NCI-H1694 treated with DMSO at 0.1 percent for 48 hours (cell line): ENCODE measurements at places on chromosomes 4 and X.
A peak's percentile ranks its signal among the peaks of the same experiment; 100 is the strongest.

DNA sequence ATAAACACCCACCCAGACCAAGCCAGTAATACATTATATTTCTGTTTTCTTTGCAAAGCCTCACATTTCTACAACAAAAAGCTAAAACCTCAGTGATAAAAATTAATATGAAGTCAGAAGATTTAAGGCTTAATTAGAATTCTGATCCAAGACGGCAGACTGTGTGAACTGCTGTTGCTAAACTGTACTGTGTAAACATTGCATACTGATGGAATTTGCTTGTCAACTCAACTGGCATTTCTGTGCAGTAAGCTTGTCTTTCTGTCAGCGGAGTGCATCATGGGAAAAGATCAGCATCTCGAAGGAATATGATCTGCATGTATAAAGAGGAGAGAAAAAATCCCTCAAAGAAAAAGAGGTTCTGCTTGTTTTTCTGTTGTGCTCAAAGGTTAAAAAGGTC is 69.4 kb upstream of the SPANXB1 start:
- DNase-seq = no peak

GRCh38 chrX:84441143-84441542 is 61.1 kb downstream of the HDX start:
- DNase-seq = no peak

- no peak for DNase-seq
Observed at GRCh38 chr4:54165438-54165837, 63.7 kb upstream of the PDGFRA start.

- DNase-seq = no peak
Observed at GRCh38 chr4:25213347-25213979, 20.4 kb upstream of the PI4K2B start.

DNA sequence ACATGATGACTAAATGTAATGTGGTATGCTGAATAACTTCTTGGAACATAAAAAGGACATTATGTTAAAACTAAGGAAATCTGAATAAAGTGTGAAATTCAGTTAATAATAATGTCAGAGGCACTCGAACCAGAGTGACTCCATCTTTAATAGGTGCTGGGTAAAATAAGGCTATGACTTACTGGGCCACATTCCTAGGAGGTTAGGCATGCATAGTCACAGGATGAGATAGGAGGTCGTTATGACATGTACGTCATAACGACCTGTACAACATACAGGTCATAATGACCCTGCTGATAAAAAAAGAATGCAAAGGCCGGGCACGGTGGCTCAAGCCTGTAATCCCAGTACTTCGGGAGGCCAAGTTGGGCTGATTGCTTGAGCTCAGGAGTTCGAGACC is 28.9 kb upstream of the OPHN1 start:
- DNase-seq = no peak

GRCh38 chr4:54234497-54235205 is 5.6 kb downstream of the PDGFRA start:
- DNase-seq = no peak

- DNase-seq = no peak
Observed at GRCh38 chr4:146261041-146261440, 46.7 kb downstream of the REELD1 start.

GRCh38 chr4:92497141-92497540 is 193.4 kb downstream of the GRID2 start:
- DNase-seq = no peak

DNA sequence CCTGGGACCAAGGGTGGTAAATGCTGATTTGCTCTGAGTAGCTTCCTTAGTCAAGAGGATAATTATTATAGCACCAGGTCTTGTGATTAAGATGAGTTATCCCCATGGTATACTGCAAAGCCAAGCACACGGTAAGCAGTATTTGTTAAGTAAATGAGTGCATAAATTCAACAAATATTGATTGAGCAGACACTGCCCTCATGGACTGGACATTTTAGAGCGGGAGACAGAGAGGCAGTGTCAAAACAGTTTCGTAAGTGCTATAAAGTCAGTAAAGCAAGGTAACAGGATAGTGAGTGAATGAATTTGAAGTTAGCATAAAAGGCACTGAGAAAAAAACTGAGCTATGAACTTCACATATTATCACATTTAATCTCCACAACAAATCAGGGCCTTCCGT is 13.9 kb downstream of the PHF8 start:
- DNase-seq = no peak

- DNase-seq = no peak
Observed at GRCh38 chr4:110268352-110268751, 69.9 kb upstream of the ELOVL6 start.

DNA sequence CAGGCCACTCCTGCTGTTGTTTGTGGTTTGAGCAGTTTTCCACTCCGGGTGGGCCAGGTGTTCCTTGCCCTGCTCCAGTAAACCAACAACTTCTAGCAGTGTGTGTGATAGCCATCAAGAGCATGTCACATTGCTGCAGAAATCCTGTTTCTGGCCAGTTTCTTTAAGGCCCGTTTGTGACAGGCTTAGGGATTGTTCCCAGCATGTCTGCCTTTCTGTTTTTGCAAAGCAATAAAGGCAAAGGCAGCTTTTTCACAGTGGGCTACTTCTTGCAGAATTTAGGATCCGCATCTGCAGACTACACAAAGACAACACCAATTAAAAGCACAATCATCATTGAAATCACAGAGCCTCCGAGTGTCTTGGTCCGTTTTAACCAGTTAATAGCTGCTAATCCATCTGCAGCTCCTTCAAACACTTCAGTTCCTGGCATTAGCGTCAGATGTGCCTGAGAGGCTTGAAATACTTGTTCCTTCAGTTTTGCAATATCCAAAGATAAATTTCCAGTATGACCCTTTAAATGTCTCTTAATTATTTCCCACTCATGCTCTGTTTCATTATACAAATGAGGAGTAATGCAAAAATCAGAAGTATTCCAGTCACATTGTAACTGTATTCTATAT is 65.1 kb downstream of the ADAM29 start:
- no peak for DNase-seq

DNA sequence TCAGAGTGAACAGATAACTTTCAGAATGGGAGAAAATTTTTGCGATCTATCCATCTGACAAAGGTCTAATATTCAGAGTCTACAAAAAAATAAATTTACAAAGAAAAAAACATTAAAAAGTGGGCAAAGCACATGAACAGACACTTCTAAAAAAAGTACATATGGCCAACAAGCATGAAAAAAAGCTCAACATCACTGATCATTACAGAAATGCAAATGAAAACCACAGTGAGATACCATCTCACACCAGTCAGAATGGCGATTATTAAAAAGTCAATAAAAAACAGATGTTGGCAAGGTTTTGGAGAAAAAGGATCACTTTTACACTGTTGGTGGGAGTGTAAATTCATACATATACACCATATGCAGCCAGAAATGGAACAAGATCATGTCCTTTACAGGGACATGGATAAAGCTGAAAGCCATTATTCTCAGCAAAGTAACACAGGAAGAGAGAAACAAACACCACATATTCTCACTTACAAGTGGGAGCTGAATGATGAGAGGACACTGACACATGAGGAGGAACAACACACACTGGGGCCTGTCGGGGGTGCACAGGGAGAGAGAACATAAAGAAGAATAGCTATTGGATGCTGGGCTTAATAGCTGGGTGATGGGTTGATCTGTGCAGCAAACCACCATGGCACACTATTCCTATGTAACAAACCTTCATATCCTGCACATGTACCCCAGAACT is 41.6 kb upstream of the ITM2A start:
- no peak for DNase-seq

- DNase-seq = no peak
Observed at GRCh38 chr4:48688953-48689352, 91.1 kb downstream of the FRYL start.

DNA sequence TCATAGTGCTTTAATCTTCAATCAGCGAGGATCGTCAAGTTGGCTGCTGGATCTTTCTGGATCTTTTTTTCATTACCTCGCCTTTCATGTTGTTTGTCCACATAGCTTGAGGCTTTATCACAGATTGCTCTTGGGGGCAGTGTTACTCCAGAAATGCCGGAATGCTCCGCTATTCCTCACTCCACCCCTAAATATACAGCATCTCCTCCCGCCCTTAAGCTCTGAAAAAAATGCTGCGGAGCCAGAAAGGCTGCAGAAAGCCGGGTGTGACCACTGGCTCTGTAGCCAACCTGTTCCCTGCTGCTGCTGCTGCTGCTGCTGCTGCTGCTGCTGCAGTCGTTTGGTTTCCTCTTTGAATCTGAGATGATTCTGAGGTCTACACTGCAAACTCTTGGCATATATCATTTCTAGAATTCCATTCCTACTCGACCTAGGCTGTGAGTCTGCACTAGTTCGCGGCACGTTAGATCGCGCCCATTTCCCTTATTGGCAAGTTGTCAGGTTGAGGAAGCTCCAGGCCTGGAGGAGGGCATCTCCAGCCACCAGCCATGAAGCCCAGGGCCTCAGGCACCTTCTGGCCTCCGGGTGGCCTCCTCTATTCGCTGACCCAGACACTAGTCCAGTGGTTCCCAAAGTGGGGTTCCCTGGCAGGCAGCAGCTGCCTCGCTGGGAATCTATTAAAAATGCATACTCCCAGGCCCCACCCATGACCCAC is 34.2 kb downstream of the WDR13 start:
- peak; percentile 84 for DNase-seq

- no peak for DNase-seq
Observed at GRCh38 chrX:38205039-38205438, 15.6 kb downstream of the SRPX start.

DNA sequence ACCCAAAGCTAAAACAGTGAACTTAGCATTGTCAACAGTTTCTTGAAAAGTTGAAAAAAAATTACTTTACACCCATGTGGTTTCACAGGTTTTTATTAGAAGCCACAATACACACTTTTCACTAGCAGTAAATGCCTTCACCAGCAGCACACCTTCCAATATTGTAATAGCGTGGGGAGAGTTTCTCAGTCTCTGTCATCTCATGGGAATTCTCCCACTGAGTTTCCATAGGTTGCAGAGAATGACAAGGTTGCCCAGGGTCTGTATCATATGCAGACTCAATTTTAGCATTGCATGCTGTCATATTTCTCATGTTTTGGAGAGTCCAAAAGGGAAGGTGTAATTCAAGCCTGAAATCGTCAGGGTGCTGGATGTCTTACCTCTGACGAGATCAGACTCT is 486.1 kb upstream of the TENM3 start:
- DNase-seq = no peak

- DNase-seq = no peak
Observed at GRCh38 chr4:156293657-156294297, 340.1 kb upstream of the CTSO start.

- DNase-seq = no peak
Observed at GRCh38 chrX:86171366-86171765, 23.1 kb downstream of the DACH2 start.

DNA sequence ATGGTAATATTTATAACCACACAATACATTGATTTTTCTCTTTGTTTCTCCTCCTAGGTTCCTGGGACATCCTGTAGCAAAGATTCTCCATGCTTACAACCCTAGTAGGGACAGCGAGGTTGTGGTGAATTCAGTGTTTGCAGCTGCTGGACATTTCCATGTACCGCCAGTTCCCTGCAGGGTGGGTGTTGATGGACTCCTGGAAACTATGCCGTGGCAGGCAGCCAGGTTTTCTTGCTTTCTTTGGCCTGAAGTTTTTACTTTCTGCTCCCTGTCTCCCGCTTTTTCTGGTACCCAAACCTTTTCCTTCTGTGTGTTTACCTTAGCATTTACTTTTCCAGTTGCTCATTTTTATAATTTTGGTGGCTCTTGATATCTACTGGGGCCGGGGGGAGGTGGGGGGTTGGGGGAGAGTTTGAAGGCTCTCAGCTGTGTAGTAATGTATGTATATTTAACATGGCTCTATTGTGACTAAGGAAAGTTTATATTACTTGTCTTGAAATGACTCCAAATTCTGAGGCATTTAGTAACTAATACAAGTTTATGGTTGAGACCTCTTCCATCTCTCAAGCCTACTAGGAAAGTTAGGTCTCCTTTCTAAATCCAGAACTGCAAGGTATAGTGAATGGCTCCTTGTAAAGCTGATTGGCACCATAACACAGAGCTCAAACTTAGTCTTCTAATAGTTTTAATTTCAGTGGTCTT is 89.7 kb downstream of the TMEM131L start:
- no peak for DNase-seq

- no peak for DNase-seq
Observed at GRCh38 chr4:63921561-63921960, 487.7 kb downstream of the TECRL start.

DNA sequence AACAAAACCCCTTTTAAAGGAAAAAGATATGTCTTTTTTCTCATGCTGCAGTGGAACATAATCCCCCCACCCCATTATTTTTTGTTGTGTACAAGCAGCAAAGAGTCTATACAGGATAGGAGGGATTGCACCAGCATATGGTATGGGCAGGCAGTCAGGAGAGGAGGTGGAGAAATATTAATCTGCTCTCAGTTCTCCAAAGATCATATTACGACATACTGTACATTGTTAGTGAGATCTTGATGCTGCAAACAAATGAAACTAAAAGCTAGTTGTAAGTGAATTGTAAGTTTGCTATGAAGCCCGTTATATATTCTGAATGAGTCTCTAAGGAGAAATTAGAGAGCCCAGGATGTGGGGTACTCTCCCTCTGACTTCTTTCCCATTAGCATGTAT is 75.3 kb downstream of the RAPGEF2 start:
- peak; percentile 69 for DNase-seq

- no peak for DNase-seq
Observed at GRCh38 chr4:15238720-15239119, 189.1 kb upstream of the C1QTNF7 start.

- DNase-seq = no peak
Observed at GRCh38 chr4:136935305-136935704, 597.0 kb downstream of the PCDH18 start.

DNA sequence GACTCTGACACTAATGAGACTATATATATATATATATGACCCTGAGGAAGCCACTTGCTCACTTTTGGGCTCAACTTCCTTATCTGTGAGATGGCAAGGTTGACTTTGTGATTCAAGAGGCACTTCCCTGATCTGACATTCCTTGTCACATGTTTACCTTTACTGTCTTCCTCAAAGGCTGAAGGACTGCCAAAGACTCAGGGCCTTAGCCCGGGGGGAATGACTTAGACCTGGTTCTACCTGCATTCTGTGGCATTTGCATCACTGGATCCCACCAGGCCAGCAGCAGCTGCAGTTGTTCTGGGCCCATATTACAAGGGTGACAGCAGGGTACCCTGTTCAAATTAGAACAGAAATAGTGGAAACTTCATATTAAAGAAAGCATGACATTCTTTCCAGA is 3.1 kb upstream of the HS6ST2 start:
- DNase-seq = no peak

DNA sequence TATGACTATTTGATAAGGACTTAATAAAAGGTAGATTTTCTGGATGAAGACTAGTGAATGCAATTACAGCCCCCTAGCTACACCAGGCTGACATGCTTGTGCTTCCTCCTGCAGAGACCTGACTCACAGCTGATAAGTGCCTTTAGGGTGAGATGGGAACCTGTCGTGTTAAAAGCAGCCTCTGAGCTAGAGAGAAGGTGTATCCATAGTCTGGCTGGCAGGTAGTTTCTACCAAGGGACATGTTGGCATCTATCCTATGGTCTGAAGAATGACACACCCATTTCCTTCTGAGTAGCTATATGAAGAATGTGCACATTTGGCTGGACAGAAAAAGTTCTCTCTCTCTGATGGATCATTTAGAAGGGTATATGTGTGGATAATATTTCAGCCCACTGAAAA is 64.1 kb downstream of the PARM1 start:
- peak; percentile 18 for DNase-seq

GRCh38 chrX:126551306-126551705 is 1.3 kb downstream of the DCAF12L1 start:
- DNase-seq = no peak
